ENCODE measurements at places on chromosomes 7 and 10.

DNA sequence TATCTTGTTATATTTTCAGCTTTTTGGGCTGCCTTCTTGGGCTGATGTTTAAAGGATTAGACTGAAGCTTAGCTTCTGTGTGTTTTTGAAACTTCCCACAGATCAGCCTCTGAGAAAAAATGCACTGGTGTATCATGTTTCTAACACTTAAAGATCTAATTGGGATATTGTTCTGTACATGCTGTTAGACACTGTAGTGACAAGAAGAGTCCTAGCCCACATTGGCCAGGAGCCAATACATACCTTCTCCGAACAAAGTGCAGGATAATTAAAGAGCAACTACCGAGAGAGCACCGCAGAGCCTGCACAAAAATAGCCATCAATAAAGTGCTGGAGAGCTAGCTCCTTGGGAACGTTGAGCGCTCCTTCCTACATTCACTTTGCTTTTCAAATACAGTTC, 289.4 kb upstream of the SP8 start:
- no peak for DNase-seq

DNA sequence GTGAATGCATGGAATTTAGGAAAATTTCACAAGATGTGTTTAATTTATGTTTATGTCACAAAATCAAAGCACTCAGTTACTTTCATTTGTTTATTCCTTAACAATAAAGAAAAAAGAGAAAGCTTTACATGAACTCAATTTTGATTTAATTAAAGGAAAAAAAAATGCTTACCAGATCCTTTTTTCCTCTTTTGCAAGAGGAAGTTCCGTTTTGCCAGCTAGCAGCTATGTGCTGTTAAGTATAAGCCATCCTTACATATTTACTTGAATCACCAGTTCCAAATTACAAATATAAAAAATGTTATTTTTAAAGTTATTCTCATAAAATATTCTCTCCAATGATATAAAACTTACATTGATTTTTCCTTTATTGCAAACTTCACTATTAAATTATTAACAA, 12.7 kb downstream of the MRC1 start:
- DNase-seq, result no peak

DNA sequence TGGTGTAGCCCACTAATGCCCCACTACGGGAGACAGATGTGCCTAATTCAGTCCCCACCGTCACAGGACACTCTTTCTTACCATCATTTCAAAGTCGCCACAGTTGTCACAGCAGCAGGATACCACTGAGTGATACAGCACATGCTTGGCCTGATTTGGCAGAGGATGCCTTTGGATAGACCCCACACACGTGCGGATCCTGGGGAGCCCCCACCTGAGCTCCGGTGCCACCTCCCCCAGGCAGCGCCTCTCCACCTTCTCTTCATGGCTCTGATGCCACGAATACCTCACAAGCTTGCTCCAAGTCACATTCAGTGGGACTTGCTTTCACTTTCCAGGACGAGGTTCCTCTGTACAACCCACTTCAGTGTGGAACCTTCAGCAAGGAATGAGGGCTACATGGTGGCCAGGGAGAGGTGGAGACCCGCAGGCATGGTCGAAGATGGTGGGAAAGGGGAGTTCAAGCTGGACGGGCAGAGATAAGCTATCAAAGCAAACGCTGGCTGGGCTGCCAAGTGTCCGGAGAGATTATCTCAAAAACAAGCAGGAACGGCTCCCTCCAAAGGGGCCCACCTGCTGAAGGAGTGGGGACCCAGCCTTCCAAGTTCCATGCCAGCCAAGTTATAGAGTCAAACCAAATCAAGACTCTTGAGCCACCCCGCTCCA, 107.4 kb downstream of the ZRANB1 start:
- no peak for DNase-seq

- no peak for DNase-seq
Measured at GRCh38 chr7:114806590-114807162, 115.2 kb upstream of the MDFIC start.

DNA sequence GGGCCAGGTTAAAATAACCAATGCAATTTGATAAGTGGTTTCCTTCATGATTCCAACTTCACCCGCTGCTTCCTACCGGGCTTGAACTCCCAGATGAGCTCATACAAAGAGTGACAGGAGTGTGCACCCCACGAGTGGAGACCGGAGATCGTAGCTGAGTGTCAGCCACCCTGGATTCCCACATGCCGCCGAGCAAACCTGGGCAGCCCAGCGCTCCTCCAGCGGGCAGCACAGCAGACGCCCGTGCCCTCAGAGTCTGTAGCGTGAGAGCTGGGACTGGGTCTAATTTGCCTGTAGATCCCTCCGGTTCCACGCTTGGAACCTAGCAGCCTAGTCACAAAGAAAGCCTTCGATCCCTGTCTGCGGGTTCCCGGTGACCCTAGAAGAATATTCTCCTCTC, 476.1 kb upstream of the MGMT start:
- DNase-seq, result no peak

- no peak for DNase-seq
Measured at GRCh38 chr7:84624927-84625326, 430.3 kb upstream of the SEMA3A start.

DNA sequence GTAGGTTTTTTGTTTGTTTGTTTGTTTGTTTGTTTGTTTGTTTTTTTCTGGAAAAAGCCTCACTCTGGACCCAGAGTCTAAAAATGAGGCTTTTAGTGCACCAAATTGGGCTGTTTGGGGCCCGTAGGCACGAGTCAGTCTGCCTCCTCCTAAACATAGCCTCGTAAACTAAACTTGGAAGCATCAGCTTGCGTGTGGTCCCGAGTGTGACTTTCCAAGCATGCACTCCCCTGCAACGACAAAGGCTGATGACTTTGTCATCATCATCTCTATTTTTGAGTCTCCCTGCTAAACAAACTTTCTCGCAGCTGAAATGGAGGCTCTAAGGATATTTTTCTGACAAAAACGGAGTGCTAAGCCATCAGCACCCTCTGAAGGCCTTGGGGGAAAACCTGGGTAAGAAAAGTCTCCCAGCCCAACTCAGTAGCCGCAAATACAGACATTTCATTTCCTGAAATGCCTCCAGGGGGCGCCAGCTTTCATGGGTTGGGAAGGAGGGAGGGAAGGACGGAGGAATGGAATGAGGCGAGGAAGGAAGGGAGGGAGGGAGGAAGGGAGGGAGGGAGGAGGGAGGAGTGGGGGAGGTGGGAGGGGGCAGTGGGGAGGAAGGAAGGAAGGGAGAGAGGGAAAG, 245.9 kb downstream of the KCNMA1 start:
- peak; percentile 55 for DNase-seq

- no peak for DNase-seq
Measured at GRCh38 chr10:98261436-98262277, 6.3 kb downstream of the LOXL4 start.

DNA sequence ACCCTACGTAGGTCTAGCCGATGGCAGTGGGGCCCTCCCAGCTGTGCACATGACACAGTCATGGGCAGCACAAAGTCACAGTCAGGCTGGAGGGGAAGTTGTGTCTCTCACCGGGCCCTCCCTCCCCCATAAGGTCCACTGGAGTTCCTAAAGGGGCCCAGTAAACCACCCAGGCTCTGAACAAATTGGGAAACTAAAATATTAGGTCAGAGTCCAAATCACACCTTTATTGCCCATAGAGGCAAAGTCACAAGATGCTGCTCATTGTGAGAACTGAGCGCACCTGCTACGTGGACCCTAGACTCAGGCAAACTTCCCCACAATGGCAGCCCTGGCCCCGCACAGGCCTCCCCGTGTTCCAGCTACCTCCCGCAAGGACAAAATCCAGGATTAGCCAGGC, 45.2 kb upstream of the SH2B2 start:
- no peak for DNase-seq

DNA sequence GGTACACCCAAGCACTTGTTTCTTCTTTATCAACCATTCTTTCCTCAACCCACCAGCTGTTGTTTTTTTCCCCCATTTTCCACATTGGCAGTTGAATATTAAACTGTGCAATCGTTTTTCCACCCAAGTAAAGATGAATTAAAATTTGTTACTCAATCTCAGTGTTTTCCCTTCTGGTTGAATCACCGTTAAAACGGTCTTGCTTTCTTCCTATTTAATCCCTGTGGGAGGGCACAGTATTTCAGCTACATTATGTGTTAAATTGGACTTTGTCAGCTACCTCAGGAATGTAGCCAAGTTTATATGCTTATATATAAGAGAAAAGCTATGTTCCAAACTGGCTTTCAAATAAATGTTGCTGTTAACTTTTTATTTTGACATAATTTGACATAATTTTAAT, 19.9 kb downstream of the SLC35G1 start:
- no peak for DNase-seq

DNA sequence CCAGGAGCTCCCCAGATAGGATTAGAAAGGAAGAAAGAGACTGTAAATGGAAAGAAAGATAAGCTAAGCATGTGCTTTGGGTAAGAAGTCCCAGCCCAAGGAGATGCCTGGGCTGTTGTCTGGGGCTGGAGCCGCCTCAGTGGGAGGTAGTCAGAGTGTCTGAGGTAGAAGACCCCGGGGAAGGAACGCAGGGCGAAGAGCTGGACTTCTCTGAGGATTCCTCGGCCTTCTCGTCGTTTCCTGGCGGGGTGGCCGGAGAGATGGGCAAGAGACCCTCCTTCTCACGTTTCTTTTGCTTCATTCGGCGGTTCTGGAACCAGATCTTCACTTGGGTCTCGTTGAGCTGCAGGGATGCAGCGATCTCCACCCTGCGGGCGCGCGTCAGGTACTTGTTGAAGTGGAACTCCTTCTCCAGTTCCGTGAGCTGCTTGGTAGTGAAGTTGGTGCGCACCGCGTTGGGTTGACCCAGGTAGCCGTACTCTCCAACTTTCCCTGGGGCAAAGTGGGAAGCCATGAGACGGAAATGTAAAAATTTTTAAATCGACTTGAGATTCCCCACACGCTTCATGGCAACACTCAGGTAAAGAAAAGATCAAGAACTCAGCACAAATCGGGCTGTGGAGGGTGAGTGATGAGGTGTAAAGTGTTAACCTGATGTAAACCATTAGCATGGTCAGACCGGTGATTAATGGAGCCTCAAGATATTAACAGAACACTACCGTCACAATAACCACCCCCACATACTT, 1.3 kb downstream of the HOXA1 start:
- no peak for DNase-seq

- DNase-seq, result no peak
Measured at GRCh38 chr7:94401428-94401814, 6.7 kb downstream of the COL1A2 start.

GRCh38 chr7:111437736-111438135, 124.6 kb downstream of the IMMP2L start:
- no peak for DNase-seq

DNA sequence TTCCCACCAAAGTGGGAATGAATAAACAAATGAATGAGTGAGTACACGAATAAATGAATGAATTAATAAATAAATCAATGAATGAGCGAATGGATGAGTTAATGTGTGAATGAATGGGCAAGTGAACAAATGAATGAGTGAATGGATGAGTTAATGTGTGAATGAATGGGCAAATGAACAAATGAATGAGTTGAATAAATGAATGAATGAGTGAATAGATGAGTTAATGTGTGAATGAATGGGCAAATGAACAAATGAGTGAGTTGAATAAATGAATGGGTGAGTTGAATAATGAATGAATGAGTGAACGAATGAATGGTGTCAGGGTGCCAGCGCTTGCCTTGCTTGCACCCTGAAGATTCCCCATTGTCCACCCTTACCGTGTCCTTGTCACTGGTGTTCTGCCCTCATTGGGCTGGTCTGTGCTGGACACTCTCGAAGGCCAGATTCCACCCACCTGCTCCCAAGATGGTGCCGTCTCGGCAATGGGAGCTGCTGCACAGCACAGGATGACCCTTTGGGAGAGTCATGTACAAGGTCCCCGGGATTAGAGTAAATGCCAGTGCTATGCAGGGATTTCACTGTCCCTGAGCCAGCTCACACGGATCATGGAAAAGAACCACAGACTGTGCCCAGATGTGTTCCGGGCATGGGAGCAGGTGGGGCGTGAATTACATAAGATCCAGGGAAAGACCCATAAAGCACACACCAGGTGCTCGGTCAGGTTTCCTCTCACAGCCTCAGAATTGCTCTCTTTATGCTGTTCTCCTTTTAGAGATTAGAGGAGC, 83.2 kb downstream of the CAMK1D start:
- no peak for DNase-seq

GRCh38 chr10:124005091-124005490, 88.3 kb downstream of the CHST15 start:
- DNase-seq, result no peak

- DNase-seq, result no peak
Measured at GRCh38 chr10:24552346-24553016, 171.2 kb downstream of the ARHGAP21 start.

DNA sequence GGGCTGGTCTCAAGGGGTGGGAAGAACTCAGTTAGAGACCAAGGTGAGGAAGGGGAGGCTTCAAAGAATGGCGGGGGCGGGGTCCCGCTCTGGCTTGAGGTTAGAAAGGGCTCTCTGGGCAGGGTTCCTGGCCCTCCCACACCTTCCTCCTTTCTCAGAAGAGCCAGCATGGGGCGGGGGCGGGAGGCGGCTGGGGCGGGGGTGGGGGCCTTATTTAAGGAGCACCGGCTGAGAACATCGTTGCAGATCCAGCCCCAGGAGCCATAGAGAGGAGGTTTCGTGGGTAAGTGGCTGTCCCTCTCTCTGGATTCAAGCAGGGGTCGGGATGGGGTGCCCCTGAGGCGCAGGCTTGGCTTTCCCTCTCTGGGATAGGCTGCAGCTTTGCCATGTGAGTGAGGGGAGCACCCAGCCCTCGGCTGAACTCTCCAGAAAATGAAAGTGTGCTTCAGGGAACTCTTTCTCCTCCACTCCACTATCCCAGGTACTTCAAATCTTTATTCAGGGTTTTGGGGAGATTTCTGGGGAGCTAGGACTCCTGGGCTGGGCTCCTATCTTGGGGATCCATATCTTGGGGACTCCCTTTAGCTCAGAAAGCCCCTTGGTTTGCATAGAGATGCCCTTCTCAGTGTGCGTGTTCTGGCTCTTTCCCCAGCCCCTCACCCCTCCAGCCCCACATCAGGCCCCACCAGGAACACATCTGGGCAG, 3.3 kb upstream of the CUEDC2 start:
- no peak for DNase-seq

- no peak for DNase-seq
Measured at GRCh38 chr10:48233559-48234005, 40.9 kb downstream of the FRMPD2 start.

- DNase-seq, result no peak
Measured at GRCh38 chr10:73296946-73297345, 44.5 kb upstream of the MRPS16 start.

GRCh38 chr10:70051848-70052247, 798 bp upstream of the MACROH2A2 start:
- DNase-seq, result no peak

GRCh38 chr10:119304541-119304940, 97.2 kb downstream of the GRK5 start:
- DNase-seq, result no peak

DNA sequence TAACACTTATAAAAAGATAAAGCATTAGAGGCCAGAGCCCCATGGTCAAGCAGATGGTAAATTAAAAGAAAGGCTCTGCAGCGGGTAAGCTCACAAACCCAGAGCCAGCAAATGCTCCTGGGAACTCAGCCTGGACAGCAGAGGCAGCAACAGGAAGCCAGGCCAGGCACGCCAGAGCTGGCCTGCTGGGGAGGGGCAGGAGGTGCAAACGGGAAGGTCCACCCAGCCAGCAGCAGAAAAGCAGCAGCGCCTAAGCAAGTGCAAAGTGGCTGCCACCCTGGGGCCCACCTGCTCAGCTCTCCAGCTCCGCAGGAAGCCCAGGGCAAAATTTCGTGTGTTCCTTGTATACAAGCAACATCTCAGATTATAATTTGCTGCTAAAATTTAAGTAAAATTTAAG, 82.7 kb upstream of the GPR22 start:
- DNase-seq, result peak; percentile 6
